ENCODE measurements at places on chromosomes 3 and 15.

DNA sequence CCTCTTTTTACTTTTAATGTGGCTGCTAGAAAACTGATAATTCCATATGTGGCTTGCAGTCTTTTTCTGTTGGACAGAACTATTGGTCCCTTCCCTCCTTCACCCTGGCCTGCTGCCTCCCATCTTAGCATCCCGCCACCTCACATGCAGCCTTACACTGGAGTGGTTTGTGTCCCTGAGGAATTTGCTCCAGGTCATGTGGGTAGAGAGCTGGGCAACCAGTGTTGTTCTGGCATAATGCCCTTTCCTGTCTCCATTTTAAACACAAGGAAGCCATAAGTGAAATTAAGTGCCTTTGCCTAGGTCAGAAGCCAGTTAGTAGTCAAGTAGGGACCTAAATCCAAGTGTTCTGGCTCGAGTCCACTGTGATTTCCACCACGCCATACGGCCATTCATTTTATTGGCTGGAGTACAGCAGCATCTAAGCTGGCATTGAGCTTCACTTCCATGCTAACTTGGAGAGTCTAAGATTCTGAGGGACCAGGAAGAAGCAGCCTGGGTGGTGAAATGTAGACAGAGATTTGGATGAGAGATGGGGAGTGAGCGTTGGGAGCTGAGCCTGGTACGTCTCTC is 46.0 kb upstream of the PLXNA1 start:
- no peak for DNase-seq

GRCh38 chr15:72492733-72493132 is 18.6 kb downstream of the ARIH1 start:
- DNase-seq, result no peak

DNA sequence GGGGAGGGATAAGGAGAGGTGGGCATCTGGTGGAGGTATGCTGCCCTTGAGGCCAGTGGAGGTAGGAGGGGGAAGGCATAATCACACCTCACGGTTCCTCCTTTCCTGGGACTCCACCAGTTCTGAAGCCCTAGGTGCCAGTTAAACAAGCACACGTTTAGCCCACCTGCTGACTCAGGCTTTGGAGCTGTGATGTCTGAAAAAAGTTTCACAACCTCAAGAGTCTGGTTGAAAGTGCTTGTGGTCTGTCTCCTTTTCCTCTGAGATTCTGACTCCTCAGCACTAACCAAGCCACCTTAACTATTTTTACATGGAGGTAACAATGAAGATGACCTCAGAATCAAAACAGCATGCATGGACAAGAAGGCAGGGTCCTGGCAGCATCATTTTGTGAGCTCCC is 23.0 kb downstream of the HPS3 start:
- DNase-seq, result no peak

DNA sequence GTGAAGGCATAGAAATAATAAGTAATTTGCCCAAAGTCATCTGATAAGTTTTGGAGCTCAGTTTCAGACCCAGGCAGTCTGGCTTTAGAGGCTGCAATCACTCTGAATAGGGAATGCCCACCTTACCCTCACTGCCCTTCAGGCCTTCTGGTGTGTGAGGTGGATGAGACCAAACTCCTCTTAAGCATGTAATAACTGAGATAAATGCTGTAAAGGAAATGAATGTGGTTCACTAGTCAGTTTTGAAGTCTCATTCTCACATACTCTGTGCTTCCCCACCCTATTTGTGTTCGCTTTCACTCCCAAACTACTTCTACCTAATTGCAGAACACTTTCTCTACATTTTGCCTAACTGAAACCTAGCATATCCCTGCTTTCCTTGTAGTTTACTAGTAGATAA is 144.1 kb downstream of the FILIP1L start:
- no peak for DNase-seq

DNA sequence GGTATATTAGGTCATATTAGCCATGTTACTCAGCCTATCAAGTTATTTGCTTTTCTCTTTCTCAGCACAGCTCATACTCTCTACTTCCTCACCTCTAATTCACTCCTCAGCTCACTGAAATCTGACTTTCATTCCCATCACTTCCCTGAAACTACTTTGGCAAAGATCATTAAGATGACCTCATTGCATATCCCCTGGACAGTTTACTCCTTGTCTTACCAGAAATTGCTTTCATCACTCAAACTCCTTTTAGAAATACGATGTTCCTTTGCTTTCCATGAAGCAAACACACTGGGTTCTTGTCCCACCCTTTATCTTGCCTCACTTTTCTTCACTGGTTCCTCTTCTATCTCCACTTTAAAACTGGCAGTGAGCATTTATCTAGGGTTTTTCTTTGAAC is 354.4 kb downstream of the TUSC7 start:
- no peak for DNase-seq

- no peak for DNase-seq
Observed at GRCh38 chr3:135383301-135383700, 582.2 kb upstream of the PPP2R3A start.

DNA sequence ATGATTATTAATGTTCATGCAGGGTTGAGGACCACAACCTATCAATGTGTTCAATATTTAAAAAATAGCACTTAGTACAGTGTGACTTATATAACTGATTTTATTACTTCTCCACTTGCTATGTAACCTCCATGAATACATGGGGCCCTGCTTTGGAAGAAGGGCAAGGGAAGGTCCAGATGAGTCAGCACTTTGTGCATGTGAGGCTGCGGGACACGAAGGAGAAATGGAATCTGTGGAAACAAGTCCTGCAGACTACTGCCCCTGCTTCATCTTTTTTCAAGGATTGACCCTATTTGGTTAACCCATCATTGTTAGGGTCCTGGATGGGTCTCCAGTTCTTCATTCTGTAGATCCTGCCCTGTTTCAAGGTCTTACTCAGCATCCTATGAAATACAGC is 1.6 kb downstream of the NXPE3 start:
- DNase-seq, result no peak
